ENCODE measurements at places on chromosomes 4 and X.

GRCh38 chr4:71004281-71004851 lies 10.9 kb downstream of the DCK start:
- DNase-seq, result peak; percentile 47

GRCh38 chrX:151488677-151489076 lies 74.8 kb upstream of the PASD1 start:
- no peak for DNase-seq

DNA sequence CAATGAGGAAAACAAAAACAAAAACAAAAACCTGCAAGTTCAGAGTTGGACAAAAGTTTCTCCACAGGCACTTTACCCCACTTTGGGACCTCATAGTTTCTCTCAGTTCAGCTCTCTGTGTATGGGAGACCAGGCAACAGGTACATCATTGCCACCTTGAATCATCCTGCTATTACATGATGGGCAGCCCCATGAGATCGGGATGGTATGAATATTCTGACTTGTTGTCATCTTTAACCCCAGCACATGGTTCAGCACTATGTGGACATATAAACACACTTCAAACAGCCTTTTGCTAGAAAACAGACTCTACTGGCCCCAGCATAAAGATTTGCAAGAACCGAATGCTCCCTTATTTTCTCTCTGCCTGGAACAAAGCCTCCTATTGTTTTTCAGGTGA lies 176.9 kb upstream of the SCML1 start:
- DNase-seq, result no peak

GRCh38 chr4:54942721-54943120 lies 182.7 kb downstream of the KDR start:
- no peak for DNase-seq

DNA sequence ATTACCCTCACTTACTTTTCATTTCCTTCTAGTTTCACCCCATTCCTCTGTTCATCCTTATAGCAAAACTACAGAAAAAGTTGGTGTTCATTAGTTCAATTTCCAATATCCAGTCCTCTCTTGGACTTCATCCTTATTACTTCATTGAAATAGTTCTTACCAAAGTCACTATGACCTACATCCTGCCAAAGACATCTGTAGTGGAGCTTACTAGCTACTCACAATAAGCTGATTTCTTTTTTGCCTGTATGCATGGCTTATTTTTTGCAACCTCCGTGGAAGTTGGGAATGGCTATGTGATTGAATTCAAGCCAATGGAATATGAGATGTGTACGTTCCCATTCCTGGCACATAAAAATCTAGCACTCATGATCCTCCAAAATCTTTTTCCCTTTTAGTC lies 4.6 kb upstream of the CDKL2 start:
- DNase-seq, result no peak

DNA sequence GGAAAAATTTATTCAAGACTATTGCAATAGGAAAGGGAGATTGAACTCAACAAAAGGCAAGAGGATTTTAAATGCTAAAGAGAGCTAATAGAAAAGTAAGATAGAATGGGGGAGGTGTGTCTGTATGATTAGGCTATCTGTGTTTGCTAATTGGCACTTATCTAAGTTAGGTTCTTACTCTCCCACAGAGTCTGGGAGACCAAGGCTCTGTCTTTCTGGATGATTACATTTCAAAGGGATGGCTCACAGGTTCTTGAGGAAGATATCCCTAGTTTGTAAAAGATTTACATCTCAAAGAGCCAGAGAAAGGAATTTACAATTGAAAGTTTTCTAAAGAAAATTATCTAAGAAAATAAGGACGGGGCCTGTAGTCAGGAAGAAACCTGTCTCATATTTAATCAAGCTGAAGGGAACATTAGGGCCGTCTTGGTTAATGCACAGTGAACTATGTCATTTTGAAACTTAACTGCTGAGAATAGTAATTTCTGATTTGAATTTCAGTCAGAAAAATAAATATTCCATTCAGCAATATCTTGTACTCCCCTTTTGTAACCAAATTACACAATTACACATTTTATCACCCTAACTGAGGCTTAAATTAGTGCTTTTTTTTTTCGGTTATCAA lies 75.8 kb downstream of the MAGEB10 start:
- DNase-seq, result no peak

GRCh38 chr4:122456231-122457116 lies at the start of gene IL2:
TSS of gene IL2 (minus strand) at chr4:122456725. CDS start at chr4:122456440, 285 bp downstream.
- peak; percentile 22 for DNase-seq

DNA sequence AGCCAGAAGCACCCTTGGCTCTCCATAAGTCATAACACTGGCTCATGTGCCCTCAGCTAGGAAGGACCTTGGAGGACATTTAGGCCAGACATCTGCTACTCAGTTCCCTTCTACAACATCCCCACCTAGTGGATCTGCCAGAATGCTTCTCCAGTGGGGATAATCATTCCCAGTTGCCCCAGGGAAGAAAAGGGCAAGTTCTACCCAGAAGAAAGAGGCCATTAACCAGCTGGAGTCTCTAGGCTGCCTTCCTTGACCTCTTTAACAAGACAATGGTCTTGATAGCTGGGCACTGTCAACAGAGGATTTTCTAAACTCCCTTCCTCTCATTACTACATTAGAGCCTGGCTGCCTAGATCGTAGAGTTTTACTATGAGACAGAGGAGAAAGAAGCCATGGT lies 42.0 kb downstream of the LGI2 start:
- peak; percentile 78 for DNase-seq

DNA sequence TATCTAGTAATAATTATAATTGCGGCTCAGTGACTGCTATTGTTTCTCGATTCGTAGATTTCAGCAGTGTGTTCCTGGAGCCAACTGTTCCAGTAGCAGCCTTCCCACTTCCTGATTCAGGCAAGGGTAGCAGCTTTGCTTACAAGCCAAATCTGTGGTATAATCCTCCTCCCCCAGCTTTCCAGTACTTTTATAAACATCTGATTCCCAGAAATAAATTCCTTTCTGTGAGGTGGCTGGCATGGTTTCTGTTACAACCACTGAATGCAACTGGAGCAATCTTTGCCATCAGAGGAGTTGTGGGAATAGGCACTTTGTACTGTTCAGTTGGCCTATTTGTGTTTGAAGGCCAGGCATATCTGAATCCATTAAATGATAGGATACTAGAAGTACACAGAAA lies 80.0 kb downstream of the GLRA3 start:
- peak; percentile 25 for DNase-seq

DNA sequence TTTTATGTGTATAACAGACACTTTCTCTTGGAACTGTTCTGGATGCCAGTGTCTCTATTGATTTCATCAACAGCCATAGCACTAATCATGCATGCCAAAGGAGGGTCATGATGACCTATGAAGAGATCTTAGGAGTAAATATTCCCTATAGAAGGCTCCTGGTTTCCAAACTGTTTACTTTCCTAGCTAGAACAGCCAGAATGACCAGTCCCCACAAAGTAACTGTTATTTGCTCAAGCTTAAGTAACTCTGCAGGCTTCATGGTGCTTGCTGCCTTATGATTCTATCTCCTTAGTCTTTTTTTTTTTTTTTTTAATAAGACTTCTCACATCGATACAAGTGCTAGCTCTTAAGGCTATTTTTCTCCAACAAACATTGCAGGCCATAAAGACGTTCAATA lies 12.4 kb downstream of the S100G start:
- peak; percentile 6 for DNase-seq

DNA sequence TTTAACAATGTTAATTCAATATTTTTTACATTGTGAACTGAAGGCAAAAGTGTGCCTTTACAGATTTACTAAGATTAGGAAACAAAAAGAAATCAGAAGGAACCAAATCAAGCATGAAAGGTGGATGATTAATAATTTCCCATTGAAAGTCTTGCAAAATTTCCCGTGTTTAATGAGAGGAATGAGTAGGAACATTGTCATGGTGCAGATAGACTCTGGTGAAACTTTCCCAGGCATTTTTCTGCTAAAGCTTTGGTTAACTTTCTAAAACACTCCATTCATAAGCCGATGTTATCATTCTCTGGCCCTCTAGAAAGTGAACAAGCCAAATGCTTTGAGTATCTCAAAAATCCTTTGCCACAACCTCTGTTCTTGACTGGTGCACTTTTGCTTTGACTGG lies 1522.8 kb upstream of the PABPC4L start:
- no peak for DNase-seq

All from NCI-H69 (cell line).